Activated CD8-positive, alpha-beta memory T cell treated with anti-CD3 and anti-CD28 coated beads, Interleukin-2, amount 10 ng/mL, durations not matched to agents 7 days and 5 days (primary cell): ENCODE measurements at places on chromosomes 11 and 22. TPM values are rescaled to one million over a fixed set of nuclear protein-coding genes. Genes with fewer than 3 reads are reported as not detected.
A peak's percentile ranks its signal among the peaks of the same experiment; 100 is the strongest.

SCGB1A1 gene
- total RNA-seq = not detected

HPX gene
- total RNA-seq = not detected

PRR5L gene
- total RNA-seq = 6.6 TPM

- no peaks in the 10 kb centered on the region for H3K27me3 ChIP-seq
- peaks cover 31% of the 10 kb centered on the region for H3K36me3 ChIP-seq
- no peak overlapping the region for H3K27ac ChIP-seq
- peaks cover 3% of the 10 kb centered on the region for H3K4me1 ChIP-seq
- DNase-seq = no peak
Observed at GRCh38 chr11:20501971-20502370, 97.4 kb upstream of the SLC6A5 start.

GPHA2 gene
- not detected for total RNA-seq

DNA sequence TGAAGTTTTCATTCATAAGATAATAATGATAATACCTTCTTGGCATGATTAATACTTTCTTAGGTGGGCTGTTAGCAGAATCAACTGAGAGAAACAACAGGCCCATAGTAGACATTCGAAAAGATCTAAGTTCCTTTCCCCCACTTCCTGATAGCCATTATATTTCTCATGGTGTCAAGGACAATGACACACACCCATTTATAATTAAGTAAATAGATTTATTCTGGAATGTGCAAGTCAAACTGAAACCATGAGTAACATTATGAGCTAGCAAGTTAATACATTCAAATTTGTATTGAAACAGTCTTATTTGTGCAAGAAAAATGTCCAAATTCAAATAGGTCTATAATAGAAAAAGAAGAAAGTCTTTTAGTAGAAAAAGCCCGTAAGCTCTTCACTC is 301.1 kb downstream of the GUCY1A2 start:
- no peak for DNase-seq
- no peaks in the 10 kb centered on the region for H3K36me3 ChIP-seq
- no peak overlapping the region for H3K27ac ChIP-seq

DNA sequence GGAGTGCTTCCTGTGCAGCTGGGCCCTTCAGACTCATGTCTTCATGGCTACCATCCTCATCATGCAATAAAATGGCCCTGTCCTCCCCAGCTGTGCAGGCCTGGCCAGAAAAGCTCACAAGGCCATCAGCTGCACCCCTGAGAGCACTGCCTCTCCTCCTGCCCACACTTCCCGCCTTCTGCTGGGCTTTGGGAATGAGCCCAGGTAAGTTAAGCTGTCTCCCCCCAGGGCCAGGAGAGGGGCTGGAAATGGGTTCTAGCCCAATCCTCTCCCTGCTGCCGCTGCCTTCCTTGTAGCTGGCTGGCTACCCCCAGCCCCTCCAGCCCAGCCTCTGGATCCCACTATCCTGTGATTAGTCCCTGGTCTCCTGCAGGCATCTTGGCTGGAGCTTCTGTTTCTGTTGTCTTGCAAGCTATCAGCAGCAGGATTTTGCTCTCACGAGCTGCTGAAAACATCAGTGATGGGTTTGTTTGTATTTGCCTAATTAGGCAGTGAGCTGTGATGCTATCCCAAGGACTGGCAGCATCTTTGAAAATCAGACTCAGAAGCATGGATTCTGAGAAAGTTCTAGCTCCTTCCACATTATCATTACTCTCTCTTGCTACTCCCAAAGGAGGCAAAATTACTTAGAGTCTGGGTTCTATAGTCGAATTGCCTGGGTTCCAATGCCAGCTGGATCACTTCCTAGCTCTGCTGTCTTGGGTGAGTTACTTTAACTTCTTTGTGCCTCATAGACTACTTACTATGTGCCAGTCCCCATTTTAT is 168.1 kb downstream of the ST3GAL4 start:
- H3K36me3 ChIP-seq = no peaks in the 10 kb centered on the region
- H3K27ac ChIP-seq = no peak overlapping the region
- H3K4me3 ChIP-seq = no peak overlapping the region
- H3K27me3 ChIP-seq = no peaks in the 10 kb centered on the region
- no peaks in the 10 kb centered on the region for H3K4me1 ChIP-seq

MTA2 gene
- 245 TPM for total RNA-seq

GRK3 gene
- 43.3 TPM for total RNA-seq

GRCh38 chr11:133956650-133957633 is at the start of gene IGSF9B:
IGSF9B (minus strand) TSS chr11:133956968; CDS start chr11:133956754, 214 bp downstream.
- DNase-seq = peak; percentile 91
- peaks cover 2% of the 10 kb centered on the region for H3K36me3 ChIP-seq
- H3K27me3 ChIP-seq = peaks cover 46% of the 10 kb centered on the region
- H3K4me3 ChIP-seq = peak within 1 kb of the TSS; percentile 86
- H3K27ac ChIP-seq = peak within 1 kb of the TSS; percentile 72

SLC22A8 gene
- total RNA-seq = not detected

DNA sequence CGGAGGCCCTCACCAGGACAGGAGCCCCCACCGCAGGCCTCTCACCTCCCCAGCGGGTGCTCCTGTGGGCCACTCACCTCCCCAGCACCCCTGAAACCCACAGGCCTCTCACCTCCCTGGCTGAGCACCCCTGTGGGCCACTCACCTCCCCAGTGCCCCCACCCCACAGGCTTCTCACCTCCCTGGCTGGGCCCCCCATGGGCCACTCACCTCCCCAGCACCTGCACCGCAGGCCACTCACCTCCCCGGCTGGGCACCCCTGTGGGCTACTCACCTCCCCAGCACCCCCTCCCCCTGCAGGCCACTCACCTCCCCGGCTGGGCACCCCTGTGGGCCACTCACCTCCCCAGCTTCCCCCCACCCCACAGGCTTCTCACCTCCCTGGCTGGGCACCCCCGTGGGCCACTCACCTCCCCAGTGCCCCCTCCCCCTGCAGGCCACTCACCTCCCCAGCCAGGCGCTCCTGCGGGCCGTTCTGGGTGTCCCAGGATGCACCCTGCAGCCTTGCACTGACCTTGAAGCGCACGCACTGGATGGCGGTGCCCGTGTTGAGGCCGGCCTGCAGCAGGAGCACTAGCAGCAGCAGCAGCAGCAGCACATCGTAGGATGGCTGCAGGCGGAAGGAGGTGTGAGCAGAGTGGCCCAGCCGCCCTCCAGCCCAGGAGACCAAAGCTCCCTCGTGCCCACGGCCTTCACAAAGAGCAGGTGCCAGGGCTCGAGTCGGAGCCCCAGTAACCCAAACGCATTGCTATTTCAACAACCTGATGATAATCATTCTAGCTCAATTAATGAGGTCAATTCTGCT is 5.7 kb upstream of the TTLL8 start:
- no peaks in the 10 kb centered on the region for H3K4me1 ChIP-seq
- no peak overlapping the region for H3K4me3 ChIP-seq
- DNase-seq = no peak

GRCh38 chr11:65129649-65130441 is 4.5 kb downstream of the SYVN1 start:
- H3K27ac ChIP-seq = no peak overlapping the region
- no peaks in the 10 kb centered on the region for H3K27me3 ChIP-seq
- no peak overlapping the region for H3K4me3 ChIP-seq
- H3K36me3 ChIP-seq = peaks cover 16% of the 10 kb centered on the region
- no peak for DNase-seq
- peaks cover 17% of the 10 kb centered on the region for H3K4me1 ChIP-seq

DNA sequence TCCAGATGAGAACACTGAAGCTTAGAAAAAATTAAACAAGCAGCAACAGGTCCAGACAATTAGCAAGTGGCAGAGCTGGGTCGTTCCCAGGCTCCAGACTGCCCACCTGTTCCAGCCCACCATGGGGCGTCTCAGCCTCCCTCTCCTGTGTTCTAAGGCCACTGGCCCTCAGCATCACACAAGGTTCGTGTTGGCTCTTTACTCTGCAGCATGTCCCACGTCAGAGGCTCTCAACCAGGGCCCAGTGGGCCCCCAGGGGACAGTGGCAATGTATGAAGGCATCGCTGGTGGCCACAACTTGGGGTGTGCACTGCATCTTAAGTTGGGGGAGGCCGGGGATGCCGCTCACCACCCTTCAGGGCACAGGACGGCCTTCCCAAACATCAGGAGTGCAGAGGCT is 6.2 kb downstream of the PDGFB start:
- no peak for DNase-seq
- peaks cover 37% of the 10 kb centered on the region for H3K4me1 ChIP-seq
- peaks cover 1% of the 10 kb centered on the region for H3K36me3 ChIP-seq
- peaks cover 84% of the 10 kb centered on the region for H3K27me3 ChIP-seq
- H3K4me3 ChIP-seq = no peak overlapping the region

DNA sequence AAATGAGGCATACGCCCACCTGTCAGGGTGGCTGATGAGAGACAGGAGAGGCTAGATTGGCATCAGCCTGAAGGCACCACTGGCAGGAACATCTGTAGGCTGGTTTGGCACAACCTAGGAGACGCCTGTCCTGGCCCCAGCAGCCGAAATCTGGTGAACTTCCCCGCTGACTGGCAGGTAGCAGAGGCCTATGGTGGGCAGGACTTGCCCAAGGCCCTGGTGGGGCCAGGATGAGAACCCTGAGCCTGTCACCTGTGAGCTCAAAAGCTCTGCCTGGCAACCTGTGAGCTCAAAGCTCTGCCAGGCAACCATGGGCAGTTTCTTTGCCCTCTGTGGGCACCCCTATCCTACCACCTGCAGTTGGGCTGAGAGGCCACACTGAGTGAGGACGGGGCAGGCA is 2.5 kb downstream of the DERL3 start:
- H3K36me3 ChIP-seq = peaks cover 3% of the 10 kb centered on the region
- DNase-seq = no peak
- H3K27ac ChIP-seq = no peak overlapping the region
- H3K27me3 ChIP-seq = peaks cover 4% of the 10 kb centered on the region
- peaks cover 24% of the 10 kb centered on the region for H3K4me1 ChIP-seq

DNA sequence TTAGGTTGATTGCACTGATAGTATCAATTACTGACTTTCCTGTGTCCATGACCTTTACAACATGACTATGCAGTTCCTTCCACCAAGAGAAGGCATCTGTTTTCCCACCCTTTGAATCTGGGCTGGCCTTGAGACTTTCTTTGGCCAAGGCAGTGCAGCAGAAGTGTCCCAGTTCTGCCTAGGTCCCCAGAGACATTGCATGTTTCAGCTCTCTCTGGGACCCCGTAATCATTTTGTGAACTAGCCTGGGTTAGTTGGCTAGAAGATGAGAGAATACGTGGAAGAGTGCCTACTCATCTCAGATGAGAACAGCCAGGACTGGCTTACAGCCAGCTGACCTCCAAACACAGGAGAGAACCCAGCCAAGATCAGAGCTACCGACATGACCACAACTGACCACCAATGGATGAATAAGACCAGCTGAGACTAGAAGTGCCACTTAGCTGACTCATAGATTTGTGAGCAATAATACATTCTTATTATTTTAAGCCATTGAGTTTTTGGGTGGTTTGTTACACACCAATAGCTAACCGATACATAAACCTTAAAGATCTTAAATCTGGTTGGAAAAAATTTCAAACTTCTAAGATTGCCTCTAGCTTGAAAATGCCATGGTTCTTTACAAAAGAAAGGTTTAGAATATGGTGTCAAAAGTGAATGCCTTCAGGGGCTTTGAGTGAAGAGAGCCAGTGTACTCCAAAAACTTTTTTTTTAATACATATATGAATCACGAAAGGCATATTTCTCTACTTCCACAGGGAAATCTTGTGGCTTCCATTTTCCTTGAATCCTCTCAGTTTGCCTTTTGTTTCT is 145.2 kb downstream of the FBXO7 start:
- no peak for DNase-seq
- peaks cover 5% of the 10 kb centered on the region for H3K27me3 ChIP-seq
- H3K36me3 ChIP-seq = no peaks in the 10 kb centered on the region
- no peak overlapping the region for H3K4me3 ChIP-seq
- no peak overlapping the region for H3K27ac ChIP-seq
